ENCODE measurements at places on chromosomes 2 and 18.

- DNase-seq: peak; percentile 42
These were observed at the start of gene ASTL for GRCh38 chr2:96138179-96139145. Gene ASTL, minus strand, starts transcription at chr2:96138502. Its CDS starts 66 bp downstream, at chr2:96138436.

- DNase-seq: peak; percentile 29
These were observed 220.7 kb downstream of the PRKCE start for GRCh38 chr2:45872211-45872610.

DNA sequence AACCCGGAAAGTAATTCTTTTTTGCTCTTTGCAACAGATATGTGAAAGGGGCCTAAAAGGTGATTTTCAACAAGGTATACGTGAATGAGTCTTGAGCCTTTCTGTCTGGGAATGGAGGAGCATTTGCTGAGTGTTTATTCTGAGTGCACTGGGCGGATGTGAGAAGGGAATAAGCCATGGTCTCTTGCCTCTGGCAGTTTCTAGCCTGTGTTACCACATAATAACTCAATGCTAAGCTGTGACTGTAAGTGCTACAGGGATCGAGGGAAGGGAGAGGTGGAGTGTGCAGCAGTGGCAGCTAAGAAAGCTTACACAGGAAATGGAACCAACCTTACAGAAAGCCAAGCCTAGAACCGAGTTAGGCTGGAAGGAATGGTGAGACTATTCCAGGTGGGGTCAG, 444.3 kb downstream of the SLC4A3 start:
- DNase-seq: no peak

- DNase-seq: no peak
These were observed 7.7 kb upstream of the SATB2 start for GRCh38 chr2:199465390-199465789.

GRCh38 chr2:105581555-105581944, 163.2 kb upstream of the NCK2 start:
- DNase-seq: no peak

DNA sequence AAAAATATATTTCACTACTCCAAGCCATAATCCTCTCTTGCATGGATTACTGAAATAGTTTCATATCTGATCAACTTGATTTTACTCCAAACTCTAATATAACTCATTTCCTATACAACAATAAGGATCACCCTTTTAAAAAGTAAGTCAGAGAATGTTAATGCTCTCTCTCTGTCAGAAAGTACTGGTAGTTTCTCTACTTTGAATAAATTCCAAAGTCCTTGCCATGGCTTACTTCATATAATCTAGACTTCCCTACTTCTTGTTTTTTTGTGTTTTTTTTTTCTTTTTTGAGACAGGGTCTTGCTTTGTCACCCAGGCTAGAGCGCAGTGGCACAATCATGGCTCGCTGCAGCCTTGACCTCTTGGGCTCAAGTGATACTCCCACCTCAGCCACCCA, 36.2 kb downstream of the MAP3K2 start:
- no peak for DNase-seq

DNA sequence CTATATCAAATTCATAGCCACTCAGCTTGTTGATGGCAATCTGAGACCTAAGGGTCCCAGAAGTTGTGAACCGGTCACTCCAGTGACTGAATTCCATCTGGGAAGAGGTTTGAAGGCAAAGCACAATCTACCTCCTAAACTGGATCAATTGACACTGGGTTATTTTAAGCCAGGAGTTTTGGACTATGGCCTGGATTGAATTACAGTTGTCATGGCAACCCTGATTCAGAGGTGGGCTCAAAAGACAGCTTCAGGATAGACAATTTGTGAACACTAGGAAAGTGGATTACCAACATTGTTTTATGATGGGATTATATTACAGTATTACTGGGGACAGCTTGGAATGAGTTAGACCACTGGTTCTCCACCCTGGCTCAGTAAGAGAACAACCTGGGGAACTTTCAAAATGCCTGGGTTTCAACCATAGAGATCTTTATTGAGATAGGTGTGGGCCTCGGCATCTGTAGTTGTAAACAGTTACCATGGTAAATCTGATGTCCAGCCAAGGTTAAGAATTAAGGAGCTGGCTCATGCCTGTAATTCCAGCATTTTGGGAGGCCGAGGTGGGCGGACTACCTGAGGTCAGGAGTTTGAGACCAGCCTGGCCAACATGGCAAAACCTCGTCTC, 58.8 kb downstream of the MFSD6 start:
- DNase-seq: no peak

- peak; percentile 46 for DNase-seq
These were observed 593 bp upstream of the SDC1 start for GRCh38 chr2:20225294-20226151.

Measured in cardiac fibroblast (primary cell).